ENCODE measurements at places on chromosomes 2 and 18.

- no peak for DNase-seq
Observed at GRCh38 chr2:203451689-203452088, 83.4 kb downstream of the RAPH1 start.

GRCh38 chr18:40037356-40037755 lies 1917.7 kb upstream of the PIK3C3 start:
- DNase-seq, result no peak

DNA sequence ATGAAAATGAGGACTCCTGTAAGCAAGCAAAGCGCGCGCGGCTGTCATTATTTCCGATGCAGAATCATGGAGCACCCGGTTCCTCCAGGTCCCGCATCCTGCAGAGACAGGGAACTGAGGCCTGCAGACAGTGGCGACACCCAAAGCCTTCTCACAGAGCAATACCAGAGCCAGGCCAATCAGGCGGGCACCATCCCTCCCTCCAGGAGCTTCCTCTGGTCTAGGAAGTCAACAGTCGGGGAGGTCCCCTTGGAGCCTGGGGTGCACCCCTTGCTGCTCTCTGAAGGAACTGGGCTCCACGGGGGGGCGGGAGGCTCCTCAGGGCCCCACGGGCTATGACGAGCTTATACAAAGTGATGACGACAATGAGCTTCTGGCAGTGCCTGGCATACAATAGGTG lies 60.3 kb upstream of the HPCAL1 start:
- no peak for DNase-seq

GRCh38 chr2:2557475-2557874 lies 226.4 kb upstream of the MYT1L start:
- no peak for DNase-seq

GRCh38 chr2:32291746-32292145 lies 14.0 kb downstream of the YIPF4 start:
- no peak for DNase-seq

- no peak for DNase-seq
Observed at GRCh38 chr2:24885221-24886125, 34.6 kb downstream of the ADCY3 start.

GRCh38 chr18:5979971-5980457 lies 84.7 kb upstream of the TMEM200C start:
- DNase-seq, result no peak

GRCh38 chr2:207881902-207882301 lies 112.2 kb upstream of the FZD5 start:
- no peak for DNase-seq

GRCh38 chr18:45688833-45689232 lies 35.1 kb upstream of the SLC14A1 start:
- peak; percentile 36 for DNase-seq

DNA sequence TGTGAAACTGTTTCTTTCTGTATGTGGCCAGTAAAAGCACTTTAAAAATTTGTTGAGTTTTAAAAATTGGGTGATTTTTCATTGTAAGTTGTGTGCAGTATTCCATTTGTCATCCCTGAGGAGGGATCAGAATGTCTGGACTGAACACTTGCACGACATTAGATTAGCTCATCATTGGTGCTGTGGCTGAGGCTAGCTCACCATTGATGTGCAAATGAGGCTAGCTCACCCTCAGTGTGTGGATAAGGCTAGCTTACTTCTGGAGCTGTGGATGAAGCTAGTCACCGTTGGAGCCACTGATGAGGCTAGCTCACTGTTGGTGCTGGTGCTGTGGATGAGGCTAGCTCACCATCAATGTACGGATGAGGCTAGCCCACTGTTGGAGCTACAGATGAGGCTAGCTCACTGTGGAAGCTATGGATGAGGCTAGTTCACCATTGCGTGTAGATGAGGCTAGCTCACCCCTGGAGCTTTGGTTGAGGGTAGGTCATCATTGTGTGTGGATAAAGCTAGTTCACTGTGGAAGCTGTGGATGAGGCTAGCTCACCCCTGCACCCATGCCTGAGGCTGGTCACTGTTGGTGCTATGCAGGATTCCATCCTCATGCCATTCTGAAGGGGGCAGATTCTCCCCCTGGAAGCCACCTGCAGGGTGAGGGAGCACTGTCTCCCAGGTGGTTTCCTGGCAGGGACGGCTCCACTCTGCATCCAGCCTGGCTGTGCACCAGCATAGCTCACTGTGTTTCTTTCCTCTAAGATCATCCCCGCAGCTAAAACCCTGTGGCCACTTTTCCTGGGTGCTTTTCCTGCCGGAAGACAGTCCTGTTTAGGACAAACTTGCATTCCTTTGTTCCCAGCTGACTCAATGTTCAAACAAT lies 101.1 kb downstream of the TWIST2 start:
- no peak for DNase-seq

- DNase-seq, result no peak
Observed at GRCh38 chr2:162327134-162327769, 8.8 kb upstream of the IFIH1 start.

DNA sequence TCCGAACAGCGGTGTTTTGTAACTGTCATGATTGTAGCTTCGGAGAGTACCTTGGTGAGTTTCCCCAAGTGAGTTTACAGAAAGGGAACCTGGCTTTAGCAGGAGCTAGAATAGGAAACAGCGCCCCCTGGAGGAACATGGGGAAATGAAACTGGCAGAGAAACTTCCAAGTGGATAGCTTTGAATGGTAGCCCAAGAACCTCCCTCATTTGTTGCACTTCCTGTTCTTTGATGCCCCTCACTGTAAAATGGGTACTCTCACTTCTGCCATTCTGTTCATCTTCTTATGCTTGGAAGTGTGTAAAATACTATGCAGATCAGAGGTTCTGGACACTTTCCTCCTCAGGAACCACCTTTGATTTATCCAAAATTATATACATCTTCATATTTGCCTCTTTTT lies 36.2 kb downstream of the CHST10 start:
- DNase-seq, result peak; percentile 78

- DNase-seq, result no peak
Observed at GRCh38 chr18:5546660-5547059, 2.9 kb upstream of the EPB41L3 start.

DNA sequence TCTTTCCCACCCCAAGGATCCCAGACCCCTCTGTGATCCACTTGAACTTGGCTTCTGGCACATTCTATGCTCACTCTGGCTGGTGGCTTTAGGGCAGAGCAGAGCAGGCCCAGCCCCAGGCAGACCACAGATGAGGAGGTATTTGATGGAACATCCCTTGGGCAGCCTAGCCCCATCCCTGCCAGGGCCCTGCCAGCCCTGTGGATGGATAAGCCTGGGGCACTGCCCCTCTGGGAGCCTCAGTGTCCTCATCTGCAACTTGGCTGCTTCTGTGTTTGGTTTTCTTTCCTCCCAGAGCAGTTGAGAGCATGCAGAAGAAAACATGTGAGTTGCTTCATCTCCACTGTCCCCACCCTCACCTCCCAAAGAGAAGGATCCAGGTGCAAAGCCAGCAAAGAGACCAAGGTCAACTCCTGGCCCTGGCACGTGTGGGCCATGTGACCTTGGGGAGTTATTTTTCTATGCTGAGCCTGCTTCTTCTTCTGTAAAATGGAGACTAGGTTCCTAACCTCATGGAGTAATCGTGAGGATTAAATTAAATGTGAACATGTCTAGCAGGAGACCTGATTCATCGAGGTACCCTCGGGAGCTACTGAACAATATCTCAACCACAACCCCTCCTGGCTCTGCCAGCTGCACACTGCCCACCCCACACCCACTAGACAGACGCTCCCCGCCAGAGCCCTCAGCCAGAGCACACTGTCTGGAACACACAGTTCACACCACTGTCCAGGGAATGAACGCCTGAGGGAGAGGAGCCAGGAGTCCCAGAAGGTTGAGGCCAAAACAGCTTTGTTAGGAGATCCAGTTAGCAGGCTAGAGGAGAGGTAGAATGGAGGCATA lies 14.6 kb upstream of the TNS1 start:
- DNase-seq, result no peak

DNA sequence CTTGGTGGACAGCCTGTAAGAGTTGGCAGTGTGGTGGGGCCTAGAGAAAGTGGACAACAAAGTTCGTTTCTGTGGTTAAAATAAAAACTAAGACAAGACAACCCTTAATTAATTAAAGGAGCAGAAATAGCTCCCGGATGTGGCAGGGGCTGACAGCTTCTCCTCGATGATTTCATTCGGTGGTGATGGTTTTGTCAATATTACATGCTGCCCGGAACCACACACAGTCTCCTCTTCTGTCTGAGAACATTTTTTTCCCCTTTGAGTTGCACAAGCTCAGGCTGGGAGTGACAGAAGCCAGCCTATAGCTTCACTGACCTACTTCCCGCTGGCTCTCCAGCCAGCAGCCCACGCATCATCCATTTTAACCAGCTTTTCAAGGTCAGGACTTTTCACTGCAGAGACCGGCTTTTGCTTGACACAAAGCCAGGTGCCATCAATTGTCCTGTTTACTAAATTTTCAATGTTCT lies 378.8 kb downstream of the SLC4A3 start:
- no peak for DNase-seq

DNA sequence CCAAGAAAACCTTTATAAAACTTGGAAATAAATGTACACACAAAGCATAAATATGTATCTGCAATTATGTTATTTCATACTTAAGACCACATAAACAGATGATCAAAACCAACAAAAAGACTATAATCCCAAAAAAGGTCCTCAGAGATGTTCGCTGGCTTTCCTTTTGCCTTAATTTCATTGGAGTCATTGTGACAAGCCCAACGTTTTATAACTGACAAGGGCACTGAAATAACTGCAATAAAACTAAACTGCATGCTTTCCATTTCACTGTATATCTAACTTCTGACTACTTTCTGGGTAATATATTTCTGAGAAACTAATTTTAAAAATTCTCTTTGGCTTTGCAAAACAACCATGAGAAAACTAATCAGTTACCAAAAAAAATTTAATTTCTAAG lies 56.5 kb downstream of the REV1 start:
- DNase-seq, result no peak

GRCh38 chr2:144776766-144777165 lies 256.8 kb upstream of the ZEB2 start:
- no peak for DNase-seq

- no peak for DNase-seq
Observed at GRCh38 chr2:9212661-9213411, 6.2 kb downstream of the ASAP2 start.

GRCh38 chr2:30971231-30972025 lies 164.2 kb upstream of the CAPN13 start:
- no peak for DNase-seq

DNA sequence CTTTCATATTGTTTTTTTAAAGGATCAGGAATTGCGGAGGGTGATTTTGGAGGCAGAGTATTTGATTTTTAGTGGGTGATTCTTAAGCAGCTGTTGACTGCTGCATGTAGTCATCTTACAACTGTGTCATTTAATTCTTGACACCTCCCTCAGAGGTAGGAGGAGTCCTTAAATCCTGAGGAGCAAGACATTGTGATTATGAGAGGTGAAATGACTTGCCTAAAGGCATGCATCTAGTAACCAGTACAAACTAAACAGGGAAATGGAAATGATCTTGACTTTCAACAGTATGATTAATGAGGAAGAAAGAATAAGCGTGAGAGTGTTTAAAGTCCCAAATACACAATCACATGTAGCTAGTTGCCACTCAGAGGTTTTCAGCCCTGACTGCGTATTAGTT lies 440.7 kb downstream of the THSD7B start:
- no peak for DNase-seq

DNA sequence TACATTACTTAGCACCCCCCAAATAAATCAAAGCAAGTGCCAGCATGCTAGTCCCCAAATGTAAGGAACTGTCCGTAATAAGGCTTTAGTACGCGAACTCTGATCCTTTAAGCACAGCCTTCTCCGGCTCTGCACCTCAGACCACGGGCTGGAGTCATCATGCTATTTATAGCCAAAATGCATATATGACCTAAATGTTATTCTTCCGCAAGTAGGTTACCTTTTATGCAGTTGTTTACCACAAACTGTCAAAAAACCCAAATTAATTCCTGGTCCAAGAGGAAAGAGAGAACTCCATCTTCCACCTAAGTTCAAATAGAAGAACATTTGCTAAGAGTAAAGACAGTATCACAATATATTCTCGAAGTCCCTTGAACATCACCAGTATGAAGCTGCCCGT lies 42.7 kb downstream of the ZNF516 start:
- no peak for DNase-seq

GRCh38 chr2:11784747-11785610 lies 38.5 kb downstream of the LPIN1 start:
- DNase-seq, result peak; percentile 51

DNA sequence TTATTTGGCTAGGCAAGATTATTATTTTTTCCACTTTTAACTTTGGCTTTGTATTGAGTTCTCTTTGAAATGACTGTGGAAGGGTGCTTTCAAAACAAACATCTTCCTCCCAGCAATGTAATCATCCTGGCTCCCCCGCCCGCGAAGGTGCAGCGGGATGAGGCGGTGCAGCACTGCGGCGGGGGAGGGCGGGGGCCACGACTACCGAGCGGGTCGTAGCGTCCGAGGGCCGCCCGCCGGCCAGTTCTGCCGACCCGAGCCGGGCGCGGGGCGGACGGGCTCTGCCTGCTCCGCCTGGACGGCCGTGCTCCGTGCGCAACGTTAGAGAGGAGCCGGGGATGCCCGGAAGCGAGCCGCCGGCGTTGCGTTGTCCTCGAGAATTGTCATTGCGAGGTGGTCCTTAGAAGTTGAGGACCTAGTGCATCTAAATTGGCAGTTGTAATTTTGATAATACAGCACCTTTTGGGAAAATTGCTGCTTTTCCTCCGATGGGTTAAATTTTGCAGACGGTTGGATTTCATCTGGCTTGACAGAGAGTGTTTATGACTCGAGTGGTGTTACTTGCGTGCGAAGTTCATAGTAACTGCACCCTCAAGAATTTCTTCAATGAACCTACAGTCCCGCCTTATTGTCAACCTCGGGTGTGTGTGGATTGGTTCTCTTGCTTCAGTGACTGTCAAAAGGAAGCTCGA lies 1.1 kb downstream of the EPC2 start:
- DNase-seq, result peak; percentile 27

- no peak for DNase-seq
Observed at GRCh38 chr2:200278694-200279316, 27.7 kb upstream of the SPATS2L start.

DNA sequence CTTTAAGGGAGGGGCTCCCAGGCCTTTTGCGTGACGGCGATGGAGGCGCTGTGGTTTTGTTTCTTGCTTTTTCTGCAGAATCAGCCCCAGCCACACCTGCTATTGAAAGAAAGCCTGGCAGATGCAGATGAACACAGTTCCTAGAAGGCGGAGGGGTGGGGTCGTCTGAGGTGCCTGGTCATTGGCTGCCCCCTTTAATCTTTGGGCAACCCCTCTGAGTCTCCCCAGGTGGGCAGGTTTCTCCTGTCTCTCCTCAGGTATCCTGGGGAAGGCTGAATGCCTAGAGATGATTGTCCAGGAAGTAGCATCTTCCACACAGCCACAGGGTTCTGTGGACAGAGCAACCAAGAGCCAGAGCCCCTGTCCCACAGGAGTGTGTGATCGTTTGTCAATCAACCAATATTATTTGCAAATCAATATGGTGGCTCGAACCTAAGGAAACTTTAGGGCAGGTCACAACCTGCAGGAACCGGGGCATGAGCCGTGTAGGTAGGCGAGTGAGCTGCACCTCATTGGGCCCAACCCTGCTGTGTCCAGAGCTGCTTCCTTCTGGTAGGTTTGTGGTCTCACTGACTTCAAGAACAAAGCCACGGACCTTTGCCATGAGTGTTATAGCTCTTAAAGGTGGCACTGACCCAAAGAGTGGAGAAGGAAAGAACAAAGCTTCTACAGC lies 104.3 kb downstream of the NDUFA10 start:
- no peak for DNase-seq
